Nucleus accumbens (tissue), 56 donors: ENCODE measurements at places on chromosomes 1 and 21.

GRCh38 chr1:169207797-169208520, 101.5 kb downstream of the ATP1B1 start:
- no peak for DNase-seq

- no peak for DNase-seq
Measured at GRCh38 chr21:35528116-35529042, 479.3 kb upstream of the RUNX1 start.

DNA sequence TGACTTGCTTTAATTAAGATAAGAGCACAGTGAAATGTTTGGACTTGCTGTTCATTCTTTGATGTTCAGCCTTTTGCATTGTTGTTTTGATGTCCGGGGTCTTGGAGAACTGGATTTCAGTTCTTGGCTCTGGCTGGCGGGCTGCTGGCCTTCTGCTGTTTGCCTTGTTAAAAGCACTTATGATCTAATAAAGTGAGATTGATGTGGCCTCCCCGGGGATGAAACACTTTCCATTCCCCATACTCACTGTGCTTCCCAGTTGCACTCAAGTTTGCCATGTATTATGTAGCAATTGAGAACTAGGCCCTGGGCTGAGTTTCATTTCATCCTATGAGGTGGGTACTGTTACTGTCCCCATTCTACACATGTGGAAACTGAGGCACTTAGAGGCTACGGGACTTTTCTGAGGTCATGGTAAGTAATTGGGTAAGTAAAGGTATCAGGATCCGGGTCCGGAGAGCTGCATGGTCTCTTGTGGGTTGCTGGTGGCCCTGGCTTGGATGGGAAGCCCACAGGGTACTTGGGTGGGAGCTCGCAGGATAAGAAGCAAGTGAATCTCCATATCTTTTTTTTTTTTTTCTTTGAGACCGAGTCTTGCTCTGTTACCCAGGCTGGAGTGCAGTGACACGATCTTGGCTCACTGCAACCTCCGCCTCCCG, 127.7 kb upstream of the ZBTB40 start:
- no peak for DNase-seq

DNA sequence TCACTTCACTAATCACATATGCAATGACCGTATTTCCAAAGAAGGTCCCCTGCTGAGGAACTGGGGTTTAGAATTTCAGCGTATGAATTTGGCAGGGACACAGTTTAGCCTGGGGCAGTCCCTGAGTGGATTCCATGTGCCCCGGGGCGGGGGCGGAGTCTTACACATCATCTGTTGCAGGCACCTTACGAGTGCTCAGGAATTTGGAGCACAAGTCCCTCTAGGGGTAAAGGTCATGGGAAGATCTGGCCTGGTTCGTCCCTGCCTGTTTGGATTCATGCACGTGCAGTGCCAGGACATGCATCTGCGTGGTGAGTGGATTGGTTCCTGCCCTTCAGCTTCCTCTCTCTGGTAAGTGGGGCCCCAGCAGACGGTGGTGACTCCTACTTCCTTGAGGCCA, 208.3 kb upstream of the C1orf174 start:
- DNase-seq, result no peak

- no peak for DNase-seq
Measured at GRCh38 chr1:17564458-17565393, 25.2 kb downstream of the ARHGEF10L start.

GRCh38 chr1:243477731-243478290, 222.0 kb downstream of the SDCCAG8 start:
- DNase-seq, result no peak

DNA sequence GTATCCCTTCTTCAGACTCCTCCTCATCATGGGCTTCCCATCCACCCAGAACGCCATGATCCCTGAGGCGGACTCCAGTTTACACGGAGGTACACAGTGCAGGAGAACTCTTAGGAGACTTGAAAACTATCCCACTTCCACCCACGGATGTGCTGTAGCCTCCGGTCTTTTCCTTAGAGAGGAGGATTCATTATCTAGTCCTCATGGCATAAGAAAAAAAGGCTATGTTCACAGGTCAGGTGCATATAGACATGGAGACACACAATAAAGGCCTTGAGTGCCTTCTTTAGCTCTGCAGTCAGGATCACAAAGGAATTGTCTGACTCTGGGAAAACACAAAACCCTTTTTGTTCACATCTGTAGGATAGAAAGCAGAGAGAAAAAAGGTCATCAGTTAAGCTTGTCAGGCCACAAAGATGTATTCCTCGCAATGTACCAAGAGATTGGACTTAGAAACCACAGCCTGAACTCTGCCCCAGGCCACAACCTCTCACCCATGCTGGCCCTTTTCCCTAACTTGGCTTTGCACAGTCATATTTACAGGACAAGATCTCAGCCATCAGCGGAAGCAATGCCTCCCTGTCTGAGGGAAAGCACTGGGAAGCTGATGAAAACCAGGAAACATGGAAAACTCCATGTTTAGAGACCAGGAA, 9.0 kb downstream of the CRP start:
- DNase-seq, result no peak

DNA sequence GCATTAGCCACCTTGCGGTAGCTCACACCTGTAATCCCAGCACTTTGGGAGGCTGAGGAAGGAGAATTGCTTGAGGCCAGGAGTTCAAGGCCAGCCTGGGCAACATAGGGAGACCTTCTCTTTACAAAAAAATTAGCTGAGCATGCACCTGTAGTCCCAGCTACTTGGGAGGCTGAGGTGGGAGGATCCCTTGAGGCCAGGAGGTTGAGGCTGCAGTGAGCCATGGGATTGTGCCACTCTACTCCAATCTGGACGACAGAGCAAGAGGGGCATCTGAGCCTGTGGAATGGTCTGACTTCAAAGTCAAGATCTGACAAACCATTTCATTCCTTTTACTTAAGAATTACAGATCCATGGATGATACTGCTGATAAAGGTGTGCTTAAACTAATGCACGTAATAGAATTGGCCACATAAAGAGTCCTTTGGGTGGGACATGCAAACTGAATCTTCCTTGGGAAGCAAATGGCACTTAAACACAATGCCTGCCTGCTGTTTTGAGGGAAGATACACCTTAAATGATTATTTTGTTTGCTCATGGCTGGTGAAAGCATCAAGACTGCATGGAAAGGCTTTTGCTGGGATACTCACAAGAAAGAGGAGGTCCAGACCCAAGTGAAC, 2.5 kb upstream of the TMEM201 start:
- DNase-seq, result no peak

DNA sequence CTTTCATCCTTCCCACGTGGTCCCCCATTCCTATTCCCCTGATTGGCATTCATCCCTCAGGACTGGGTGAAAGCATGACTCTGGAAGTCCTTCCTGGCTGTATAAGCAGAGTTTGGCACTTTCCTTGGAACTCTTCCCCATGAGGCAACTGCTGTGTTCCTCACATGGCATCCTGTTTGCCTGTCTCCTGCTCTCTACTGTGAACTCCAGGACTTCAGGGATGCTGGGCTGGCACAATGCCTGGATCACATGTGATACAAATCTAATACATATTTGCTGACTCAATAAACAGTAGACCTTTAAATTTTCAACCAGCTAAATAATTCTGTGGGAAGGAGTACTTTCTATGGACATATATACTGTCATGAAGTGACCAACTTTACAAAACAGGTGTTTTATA, 46.8 kb upstream of the EDEM3 start:
- DNase-seq, result no peak

- DNase-seq, result no peak
Measured at GRCh38 chr1:46458846-46459245, 30.8 kb upstream of the DMBX1 start.

GRCh38 chr1:180208264-180208663, 21.8 kb upstream of the LHX4 start:
- no peak for DNase-seq

DNA sequence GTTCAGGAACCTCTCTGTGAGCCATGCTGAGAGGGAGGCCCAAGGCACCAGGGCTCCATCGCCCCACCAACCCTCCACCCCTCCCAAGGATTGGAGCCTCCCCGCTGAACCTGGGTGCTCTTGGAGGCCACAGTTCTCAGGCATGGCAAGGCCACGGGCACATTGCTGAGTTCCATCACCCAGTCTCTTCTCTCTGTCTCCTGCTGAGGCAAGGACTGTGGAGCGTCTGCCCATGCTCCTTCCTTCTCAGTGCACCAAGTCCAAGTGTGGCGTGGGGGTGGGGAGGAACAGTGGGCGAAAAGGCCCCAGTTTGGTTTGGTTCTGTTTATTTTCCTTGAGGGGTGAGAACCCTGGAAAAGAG, 2.8 kb upstream of the KNCN start:
- no peak for DNase-seq

DNA sequence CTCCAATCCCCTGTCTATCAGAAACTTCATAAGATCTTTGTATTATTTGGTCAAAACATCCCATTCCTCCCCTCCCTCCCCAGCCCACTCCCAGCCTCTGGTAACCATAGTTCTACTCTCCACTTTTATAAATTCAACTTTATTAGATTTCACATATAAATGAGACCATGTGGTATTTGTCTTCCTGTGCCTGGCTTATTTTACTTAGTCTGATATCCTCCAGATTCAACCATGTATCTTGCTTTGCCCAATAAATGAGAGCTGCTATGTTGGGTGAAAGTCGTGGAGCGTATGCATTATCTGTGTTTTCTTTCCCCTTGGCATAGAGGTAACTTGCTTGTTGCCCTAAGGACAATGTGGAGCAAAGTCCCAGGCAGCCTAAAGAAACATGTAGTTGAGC, 28.5 kb upstream of the CHRM3 start:
- no peak for DNase-seq

DNA sequence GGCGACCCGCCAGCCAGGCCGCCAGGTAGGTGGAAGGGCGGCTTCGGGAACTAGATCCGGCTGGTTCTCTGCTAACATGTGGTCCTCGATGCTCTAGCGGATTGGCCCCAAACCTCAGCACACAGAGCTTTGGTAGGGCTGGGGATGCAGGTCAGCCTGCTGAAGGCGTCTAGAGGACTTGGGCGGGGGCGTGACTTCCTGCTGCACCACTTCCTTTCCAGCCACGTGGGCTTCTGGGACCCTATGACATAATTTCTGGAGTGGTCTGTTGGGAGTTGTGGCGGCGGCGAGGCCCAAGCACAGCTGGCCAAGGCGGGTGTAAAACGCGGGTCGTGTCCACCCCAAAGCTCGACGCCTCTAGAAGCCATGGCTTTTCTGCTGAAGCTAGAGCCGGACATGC, 124.5 kb downstream of the ATF6 start:
- DNase-seq, result no peak

- DNase-seq, result peak; percentile 20
Measured at GRCh38 chr1:923131-923990, at the start of gene SAMD11. Gene SAMD11, plus strand, starts transcription at chr1:923923. Its CDS starts 509 bp downstream, at chr1:924432.
